T-helper 2 cell treated with Interferon-gamma antibody and Interleukin-4, amounts not matched to agents 5 μg/mL and 100 μg/mL, for 36 hours (primary cell): ENCODE measurements at places on chromosomes 12 and 14.

DNA sequence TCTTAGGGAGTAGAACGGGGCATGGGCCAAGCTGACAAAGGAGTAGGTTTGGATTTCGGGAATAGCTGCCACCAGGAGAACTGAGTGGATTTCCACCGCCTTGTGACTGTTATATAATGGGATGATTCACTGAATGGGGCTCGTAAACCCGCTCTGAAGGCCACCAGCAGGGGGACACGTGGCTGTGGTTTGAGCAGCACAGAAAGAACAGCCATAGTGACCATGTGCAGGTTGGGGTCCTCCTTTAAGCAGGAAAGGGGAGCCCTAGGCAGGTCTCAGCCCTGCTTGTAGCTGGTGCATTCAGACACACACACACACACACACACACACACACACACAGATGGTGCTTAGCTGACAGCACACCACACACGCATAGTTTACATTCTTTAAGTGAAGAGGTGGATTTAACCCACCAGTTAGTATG lies 8.6 kb upstream of the ASB2 start:
- DNase-seq, result no peak

- no peak for DNase-seq
Observed at GRCh38 chr12:52494100-52494499, 1.0 kb upstream of the KRT6A start.

- no peak for DNase-seq
Observed at GRCh38 chr12:82619644-82620043, 67.1 kb upstream of the TMTC2 start.

DNA sequence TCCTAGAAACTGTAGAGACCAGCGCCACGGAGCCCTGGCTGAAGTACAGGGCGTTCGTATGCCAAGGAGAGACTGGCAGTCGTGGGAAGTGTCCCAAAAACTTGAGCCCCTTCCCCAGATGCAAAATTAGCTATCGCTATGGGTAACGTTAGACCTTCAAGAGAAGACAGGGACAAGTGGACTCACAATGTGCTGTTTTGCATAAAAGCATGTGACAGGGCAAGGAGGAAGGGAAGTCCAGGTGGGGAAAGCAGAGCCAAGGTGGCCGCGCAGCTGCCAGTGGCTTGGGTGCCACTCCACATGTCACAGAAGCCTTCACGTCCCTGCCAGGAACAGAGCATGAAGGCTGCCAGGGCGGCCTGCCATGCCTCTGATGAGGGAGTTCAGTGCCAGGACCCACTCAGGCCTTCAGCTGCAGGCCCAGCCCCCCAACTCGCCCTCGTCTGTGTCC lies 61.2 kb upstream of the DYNC1H1 start:
- no peak for DNase-seq

DNA sequence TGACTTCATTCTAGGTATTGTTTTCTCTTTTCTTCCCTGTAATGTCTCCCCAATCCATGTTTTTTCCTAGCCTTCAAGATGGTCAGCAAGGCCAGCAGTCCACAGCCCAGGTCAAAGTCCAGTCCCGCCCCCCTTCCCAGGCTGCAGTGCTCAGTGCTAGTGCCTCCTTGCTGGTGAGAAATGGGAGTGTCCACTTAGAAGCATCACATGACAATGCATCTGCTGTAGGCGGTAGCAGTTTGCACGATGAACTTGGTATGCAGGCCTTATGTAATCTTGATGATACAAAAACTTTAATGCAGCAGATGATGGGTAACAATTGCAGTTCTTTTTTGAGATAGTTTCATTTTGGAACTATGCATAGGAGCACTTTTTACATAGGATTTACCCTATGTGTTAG lies 88.4 kb downstream of the PCNX1 start:
- no peak for DNase-seq

GRCh38 chr12:20501958-20502357 lies 133.6 kb downstream of the PDE3A start:
- no peak for DNase-seq

DNA sequence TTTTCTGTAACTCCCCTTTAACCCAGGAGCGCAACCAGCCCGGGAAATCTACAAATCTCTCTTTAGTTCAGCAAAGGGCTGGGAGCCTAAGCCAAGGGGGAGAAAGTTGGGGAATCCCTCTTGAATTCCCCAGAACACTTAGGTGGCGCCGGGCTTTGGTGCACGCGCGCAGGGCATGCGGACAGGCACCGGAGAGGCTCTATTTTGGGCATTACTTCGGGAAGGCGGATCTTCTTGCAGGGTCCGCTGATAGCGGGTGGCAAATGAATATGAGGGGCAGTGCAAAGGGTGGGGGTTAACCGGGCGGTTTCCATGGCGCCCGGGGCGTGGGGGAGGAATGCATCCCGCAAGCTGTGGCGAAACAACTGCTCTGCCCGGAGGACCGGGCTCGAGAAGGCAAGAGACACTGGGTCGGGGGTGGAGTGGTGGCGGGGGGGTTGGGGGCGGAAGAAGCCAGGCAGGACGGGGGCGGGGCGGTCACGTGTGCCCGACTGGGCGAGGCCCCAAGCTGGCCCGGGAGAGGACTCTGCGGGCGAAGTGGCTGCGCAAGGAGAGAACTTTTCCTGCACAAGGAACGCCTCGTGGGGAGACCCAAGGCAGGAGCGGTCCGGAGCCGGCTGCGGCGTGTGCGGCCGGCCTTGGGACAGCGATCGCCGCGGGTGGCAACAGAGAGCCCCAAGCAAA lies at the start of gene FLVCR2:
FLVCR2 (plus strand) TSS at position 519 of the 684 bp plus-strand sequence. CDS start 353 bp downstream, outside the sequence.
- DNase-seq, result peak; percentile 52

- DNase-seq, result no peak
Observed at GRCh38 chr12:24709216-24709615, 239.7 kb downstream of the BCAT1 start.

DNA sequence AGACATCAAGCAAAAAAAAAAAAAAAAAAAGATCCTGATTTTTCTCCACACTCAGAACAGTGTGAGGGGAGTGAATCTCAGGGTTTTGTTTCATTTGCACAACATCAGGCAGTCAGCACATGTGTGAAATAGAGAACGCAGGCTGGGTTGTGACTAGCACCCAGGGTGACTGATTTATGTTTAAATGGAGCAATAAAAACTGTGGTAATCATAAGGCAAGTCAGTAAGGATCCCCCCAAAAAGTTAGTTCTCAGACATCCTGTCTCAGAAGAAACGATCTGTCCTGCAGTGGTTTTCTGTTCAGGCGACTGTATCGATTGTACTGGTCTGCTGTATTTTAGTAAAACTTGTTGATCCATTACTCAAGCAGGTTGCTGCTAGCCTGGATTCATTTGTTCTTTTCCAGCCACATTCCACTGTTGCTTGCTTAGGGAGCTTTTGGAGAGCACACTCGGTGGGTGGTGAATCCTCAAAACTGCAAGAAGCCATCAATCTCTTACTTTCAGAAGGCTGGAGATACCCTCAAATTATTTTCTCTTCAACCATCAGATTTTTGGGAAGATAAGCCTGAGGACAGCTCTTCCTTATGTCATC lies 107.1 kb downstream of the DACT1 start:
- no peak for DNase-seq

DNA sequence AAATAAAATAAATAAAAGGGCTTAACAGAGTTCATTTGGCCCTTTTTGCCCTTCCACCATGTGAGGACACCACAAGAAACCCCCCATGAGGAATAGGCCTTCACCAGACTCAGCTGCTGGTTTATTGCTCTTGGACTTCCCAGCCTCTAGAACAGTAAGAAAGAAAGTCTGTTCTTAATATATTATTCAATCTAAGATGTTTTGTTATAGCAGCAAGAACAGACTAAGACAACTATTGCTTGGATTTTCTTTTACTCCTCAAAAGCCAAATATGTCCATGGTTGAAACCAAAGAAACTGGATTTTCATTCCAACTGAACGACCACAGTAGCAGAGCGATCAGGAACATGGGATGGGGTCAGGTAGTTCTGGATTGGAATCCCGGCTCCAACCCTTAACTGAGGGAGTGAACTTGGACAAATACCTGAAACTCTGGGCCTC lies 157.2 kb upstream of the EEA1 start:
- DNase-seq, result no peak

GRCh38 chr12:45669093-45669492 lies 60.4 kb upstream of the ARID2 start:
- no peak for DNase-seq

DNA sequence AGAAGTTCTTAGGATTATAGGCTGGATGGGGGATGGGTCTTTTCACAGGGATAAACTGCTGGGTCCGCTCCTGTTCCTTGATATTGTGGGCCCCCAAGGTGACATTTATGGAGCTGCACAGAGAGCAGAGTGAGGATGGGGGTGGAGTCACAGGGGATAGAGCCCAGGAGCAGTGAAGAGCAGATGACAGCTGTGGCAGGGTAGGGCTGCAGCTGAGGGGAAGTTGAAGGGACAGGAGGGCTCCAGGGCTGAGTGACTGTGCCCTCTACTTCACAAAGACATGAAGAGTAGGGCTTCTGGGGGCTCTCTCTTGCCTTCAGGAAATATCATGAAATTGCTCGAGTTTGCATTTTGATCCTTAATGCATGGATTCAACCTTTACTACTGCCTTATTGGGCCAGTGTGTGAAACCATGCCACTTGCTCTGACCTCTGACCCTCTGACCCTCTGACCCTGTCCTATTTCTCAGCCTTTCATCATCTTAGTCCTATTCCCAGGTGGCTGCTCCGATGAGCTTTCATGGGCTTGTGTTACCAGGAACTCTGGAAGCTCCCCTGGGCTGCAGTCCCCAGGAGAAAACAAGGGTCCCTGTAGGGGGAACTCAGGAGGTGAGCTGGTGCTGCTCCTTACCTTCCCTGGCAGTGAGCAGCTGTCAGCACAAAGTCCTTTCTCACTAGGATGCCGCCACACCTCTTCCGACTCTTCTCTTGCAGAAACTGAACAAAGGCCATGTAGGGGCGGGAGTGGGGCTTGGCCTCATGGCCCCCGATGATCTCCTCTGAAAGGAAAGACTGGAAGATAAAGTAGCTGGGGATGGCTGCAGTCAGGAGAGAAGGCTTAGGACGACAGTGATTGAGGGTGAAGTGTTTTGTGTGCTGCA lies 1.6 kb downstream of the GZMH start:
- no peak for DNase-seq

GRCh38 chr12:52093346-52093745 lies 13.8 kb downstream of the SMIM41 start:
- no peak for DNase-seq

DNA sequence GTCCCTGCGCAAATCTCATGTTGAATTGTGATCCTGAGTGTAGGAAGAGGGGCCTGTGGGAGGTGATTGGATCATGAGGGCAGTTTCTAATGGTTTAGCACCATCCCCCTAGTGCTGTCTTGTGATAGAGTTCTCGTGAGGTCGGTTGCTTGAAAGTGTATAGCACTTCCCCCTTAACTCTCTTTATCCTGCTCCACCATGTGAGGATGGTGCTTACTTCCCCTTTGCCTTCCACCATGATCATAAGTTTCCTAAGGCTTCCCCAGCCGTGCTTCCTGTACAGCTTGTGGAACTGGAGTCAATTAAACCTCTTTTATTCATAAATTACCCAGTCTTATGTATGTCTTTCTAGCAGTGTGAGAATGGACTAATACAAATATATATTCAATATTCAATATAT lies 303.7 kb upstream of the SEL1L start:
- DNase-seq, result no peak

- no peak for DNase-seq
Observed at GRCh38 chr14:95896498-95897135, 20.0 kb downstream of the TUNAR start.

GRCh38 chr14:51552768-51553404 lies 98.8 kb upstream of the FRMD6 start:
- no peak for DNase-seq

- no peak for DNase-seq
Observed at GRCh38 chr14:68473794-68474193, 319.1 kb downstream of the ZFP36L1 start.
